Endothelial cell of umbilical vein (primary cell): ENCODE measurements at places on chromosomes 1 and 21. TPM values are rescaled to one million over a fixed set of nuclear protein-coding genes. Genes with fewer than 3 reads are reported as not detected.
A peak's percentile ranks its signal among the peaks of the same experiment; 100 is the strongest.

- DNase-seq = no peak
These were observed 452.7 kb downstream of the NUF2 start for GRCh38 chr1:163774401-163774945.

GRCh38 chr1:117843791-117844190 lies 85.6 kb downstream of the GDAP2 start:
- no peak for DNase-seq

- no peak for DNase-seq
These were observed 263.4 kb downstream of the OLFM3 start for GRCh38 chr1:101733340-101733739.

GRCh38 chr21:15051644-15052458 lies 12.9 kb downstream of the NRIP1 start:
- DNase-seq = no peak

DNA sequence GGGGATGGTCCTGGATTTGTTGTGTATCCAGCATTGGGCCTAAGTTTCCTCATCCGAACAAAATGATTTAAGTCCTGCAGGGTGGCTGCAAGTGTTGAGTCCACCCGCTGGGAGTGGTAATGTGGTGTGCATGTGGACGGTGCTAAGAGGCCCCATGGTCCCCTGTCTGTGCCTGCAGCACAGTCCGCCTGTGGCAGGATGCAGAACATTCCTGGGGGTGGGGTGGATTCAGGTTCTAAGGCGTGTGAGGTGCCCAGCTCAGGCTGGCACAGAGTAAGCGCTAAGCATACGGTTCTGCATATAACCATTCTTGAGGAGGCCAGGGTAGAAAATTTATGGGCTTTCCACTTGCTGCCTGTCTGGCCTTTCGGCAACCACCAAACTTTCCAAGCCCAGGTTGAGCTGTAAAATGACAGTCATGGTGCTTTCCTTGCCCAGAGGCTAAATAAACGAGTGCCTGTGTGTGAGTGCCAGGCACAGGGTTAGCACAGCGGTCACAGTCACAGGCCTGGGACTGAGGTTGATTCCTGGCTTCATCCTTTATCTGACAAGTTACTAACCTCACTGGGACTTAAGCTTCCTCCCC lies 30.7 kb downstream of the SLC2A1 start:
- DNase-seq = no peak

- no peak for DNase-seq
These were observed 113.8 kb upstream of the DNAH14 start for GRCh38 chr1:224815647-224816046.

- no peak for DNase-seq
These were observed 108.9 kb upstream of the ZBTB40 start for GRCh38 chr1:22342734-22343191.

- no peak for DNase-seq
These were observed 13.8 kb upstream of the IL22RA1 start for GRCh38 chr1:24156542-24157260.

DNA sequence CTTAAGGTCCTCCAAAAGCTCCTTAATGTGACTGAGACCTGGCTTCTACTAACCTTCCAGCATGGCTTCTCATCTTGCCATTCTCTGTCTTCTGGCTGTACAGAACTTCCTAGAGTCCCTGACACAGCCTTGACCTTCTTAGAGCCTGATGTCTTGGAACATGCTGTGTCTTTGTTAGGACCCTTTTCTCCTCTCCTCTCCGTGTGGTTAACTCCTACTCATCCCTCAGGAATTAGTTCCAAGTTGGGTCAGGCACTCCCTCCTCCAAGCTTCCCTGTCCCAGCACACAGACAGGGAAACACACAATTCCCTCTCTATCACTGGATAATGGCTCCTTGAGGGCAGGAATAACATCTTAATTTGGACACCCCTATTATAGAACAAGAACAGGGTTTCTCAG lies 275.4 kb upstream of the USP24 start:
- no peak for DNase-seq

GRCh38 chr21:41054018-41054578 lies 113.9 kb upstream of the BACE2 start:
- no peak for DNase-seq

GRCh38 chr1:12065872-12066271 lies 2.8 kb downstream of the TNFRSF8 start:
- DNase-seq = no peak

- no peak for DNase-seq
These were observed 80.1 kb downstream of the HMGB4 start for GRCh38 chr1:33943978-33944377.

GRCh38 chr1:203304919-203305808 lies at the start of gene BTG2:
BTG2 (plus strand) TSS chr1:203305519; CDS start chr1:203305607, 88 bp downstream.
- DNase-seq = peak; percentile 91

DNA sequence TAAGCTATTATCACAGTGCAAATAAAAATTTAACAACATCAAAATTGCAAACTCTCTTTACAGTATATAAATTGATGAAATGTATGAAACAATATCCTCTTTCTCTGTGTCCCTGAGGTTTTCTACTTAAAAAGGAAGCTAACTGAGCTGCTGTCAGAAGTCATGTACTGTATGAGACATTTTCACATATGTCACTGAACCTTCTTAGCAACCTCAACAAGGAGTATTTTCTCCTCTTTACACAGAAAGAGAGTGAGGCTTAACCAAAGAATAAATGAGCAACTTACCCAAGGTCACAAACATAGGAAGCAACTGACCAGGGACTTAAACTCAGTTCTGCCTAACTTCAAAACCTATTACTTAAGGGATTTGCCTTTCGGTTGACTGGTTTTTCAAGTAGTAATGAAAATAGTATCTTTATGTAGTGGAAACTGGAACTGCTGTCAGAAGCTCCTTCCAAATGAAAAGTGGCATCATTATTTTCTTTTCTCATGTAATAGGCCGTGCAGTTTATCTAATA lies 288.9 kb downstream of the LRRIQ3 start:
- DNase-seq = no peak

- DNase-seq = no peak
These were observed 10.8 kb upstream of the IER5 start for GRCh38 chr1:181077576-181078242.

- DNase-seq = no peak
These were observed 185.6 kb downstream of the TGFBR3 start for GRCh38 chr1:91700332-91700731.

- DNase-seq = peak; percentile 87
These were observed 223.2 kb downstream of the TNR start for GRCh38 chr1:175520186-175520585.

GRCh38 chr1:107683191-107683657 lies 281.8 kb downstream of the VAV3 start:
- no peak for DNase-seq

DNA sequence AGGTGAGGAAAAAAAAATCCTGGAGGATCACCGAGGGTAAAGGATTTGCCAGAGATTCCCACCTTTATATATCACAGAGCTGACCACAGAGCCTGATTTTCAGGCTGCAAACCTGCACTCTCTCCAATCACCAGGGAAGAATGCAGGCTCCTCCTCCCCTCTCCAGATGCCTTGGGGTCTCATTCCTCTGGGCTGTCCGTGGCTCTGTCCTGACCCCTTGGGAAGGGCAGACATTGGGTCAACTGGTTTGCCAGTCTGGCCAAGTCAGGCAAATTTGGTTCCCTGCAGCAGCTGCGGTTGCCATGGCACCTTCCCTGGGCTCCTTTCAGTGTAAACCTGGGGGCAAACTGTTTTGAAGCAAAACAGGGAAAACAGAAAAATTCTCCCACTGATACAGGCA lies 11.6 kb upstream of the OPRD1 start:
- no peak for DNase-seq

- no peak for DNase-seq
These were observed 96.4 kb upstream of the RAB3GAP2 start for GRCh38 chr1:220368352-220369265.

DNA sequence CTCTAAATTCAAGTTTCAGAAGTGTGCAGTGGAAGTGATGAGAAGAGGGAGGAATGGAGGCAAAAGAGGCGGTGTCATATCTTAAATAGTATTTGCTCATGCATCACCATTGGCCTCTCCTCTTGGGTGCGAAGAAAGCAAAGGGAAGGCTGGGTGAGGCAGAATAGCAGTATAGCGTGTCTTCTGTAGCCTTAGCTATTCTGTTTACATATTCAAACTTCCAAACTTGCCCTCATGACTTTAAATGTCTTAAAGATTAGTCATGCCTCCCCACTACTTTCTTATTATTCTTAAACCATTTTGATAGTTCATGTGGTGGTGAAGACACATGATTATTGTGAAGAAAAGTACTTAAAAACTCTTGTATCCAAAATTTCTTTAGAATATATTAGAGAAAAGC lies 104.6 kb upstream of the TENT5C start:
- no peak for DNase-seq

GRCh38 chr1:68703921-68704354 lies 207.1 kb upstream of the DEPDC1 start:
- DNase-seq = no peak

DNA sequence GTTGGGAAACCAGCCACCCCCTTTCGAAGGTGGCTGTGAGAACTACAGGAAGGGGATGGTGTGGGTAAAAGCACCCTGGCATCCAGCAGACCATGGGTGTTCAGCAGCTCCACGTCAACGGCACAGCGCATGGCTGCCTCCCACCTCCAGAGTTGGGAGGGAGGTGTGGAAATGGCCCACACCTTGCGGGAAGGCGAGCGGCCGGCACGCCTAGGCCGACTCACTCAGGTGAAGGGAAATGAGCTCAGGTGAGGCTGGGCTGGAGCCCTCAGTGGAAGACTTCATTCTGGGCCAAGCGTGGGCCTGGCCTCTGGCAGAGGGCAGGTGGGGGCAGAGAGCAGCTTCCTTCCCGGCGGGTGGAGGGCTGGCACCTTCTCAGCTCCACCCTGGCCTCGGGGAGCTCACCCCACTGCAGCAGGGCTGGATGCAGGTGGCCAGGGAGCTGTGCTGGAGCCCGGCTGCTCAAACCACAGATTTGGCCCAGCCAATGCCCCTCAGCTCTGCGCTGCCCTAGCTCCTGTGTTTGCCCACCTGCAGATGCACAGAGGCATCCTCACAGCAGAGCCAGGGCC lies 24.8 kb upstream of the ALDH4A1 start:
- DNase-seq = no peak

DNA sequence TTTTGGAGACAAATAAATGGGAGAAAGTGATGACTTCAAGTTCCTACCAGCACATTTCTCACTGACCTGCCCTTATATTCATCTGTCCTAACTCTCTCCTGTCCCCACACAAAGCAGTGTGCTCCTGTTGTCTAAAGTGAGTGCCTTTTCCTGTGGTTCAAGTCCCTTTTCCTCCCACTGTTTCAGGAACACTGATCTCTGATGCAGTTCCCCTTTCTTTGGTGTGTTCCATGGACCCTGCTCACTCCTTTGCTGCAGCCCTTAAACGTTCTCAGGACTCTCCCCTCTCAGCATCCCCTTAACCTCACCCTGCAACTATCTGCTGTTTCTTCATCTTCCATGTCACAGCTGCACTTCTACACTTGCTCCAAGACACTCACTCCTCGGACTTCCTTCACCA lies 195.8 kb upstream of the ETV3 start:
- no peak for DNase-seq

DNA sequence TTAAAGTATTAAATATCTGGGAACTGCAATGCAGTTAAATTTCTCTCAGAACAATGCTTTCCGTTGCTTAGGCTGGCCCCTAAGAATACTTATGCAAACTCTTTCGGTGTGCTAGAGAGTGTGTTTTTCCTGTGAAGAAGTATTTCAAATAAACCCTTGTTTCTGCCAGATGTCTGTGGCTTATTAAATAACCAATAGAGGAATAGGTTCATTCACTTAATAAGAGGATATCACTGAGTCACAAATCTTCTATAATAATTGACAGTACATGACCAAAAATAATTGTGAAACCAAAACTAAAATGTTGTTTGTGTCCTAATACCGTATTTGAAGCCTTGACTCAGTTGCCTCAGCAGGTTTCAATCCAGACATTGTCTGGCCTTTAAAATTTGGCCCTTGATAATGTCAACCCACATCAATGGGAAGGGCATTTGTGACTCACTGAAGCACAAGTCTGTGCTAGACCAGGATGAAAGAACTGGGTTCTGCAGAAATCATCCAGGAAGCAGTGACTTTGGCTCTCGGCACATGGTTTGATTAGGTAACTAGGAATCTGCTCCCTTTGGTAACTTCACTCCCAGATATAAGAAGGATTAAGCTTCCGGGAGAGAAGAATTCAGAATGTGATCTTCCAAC lies 104.2 kb upstream of the BARHL2 start:
- DNase-seq = no peak

DNA sequence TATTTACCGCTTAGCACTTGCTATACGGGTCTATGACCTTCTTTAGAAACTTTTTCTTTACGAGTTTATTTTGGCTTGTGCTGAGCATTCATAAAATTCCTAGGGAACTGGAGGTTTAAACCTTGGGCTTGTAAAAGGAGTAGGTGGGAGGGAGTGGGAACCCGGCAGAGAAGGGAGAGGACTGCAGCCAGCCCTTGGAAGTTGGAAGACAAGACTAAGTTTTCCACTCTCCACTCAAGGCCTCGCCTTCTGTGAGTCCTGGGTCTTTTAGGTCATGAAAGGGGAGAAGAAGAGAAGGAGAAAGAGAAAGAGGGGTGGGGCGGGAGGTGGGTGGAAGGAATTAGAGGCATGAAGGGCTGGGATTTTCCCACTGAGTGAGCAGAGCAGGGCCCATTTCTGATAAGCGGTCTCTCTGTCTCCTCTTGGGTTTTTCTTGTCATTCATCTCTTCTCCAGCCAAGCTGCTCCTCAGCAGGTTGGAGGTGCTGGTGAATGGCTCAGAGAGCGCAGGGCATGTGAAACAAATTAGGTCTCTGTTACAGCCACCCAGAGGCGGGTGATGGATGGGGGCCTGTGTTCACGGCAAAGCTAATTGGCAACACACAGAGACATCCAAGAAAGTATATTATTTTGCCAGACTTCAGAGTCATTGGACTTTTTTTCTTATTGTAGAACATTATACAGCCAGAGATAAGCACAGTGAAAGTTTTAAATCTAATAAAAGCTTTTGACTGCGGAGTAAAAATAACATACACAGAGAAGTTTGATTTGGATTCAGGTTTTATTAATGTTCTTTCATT lies 247.3 kb downstream of the FOXD2 start:
- peak; percentile 21 for DNase-seq

DNA sequence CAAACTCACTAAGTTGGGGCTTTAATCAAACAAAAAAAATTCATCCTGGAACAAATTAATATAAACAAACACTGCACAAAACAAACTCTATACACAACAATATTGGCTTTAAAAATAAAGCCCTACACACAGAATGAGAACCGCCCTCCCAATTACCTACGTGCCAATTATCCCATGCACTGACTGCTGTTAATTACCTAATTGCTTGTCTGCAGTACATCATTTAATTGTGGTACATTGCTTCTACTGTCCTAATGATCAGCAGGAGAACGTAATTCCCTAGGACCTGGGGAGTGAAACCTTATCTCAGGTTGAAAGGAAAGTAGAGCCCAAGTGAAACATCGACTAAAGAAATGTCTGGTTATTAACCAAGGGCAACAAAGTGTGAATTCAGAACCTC lies 364.5 kb downstream of the KCNH1 start:
- no peak for DNase-seq

Gene ASAP3
- 12.5 and 14.8 TPM in 2 replicates for polyA plus RNA-seq

Gene PIGR
- polyA plus RNA-seq = not detected in 2 replicates

Gene CYP4Z1
- polyA plus RNA-seq = 0.03 TPM in 1 of 2 replicates, not detected in the other

Gene HSPB7
- polyA plus RNA-seq = not detected in 2 replicates

Gene OR2T1
- not detected in 2 replicates for polyA plus RNA-seq

Gene DENND2D
- 0.30 and 0.41 TPM in 2 replicates for polyA plus RNA-seq

Gene FBXO42
- 17.1 and 20.4 TPM in 2 replicates for polyA plus RNA-seq

Gene PALMD
- polyA plus RNA-seq = 40.2 and 52.6 TPM in 2 replicates

Gene ZNF593
- polyA plus RNA-seq = 71.0 and 108 TPM in 2 replicates

Gene CSF3R
- not detected in 2 replicates for polyA plus RNA-seq

Gene CHRM3
- polyA plus RNA-seq = not detected in 2 replicates

Gene PGLYRP3
- polyA plus RNA-seq = not detected in 2 replicates

Gene ALG14
- 2.1 and 2.6 TPM in 2 replicates for polyA plus RNA-seq

Gene DNAJC6
- 1.9 and 2.3 TPM in 2 replicates for polyA plus RNA-seq

Gene SPOCD1
- 33.0 and 40.1 TPM in 2 replicates for polyA plus RNA-seq

Gene SPAG17
- polyA plus RNA-seq = not detected in 2 replicates

Gene OR14K1
- polyA plus RNA-seq = not detected in 2 replicates

Gene LEFTY2
- polyA plus RNA-seq = 0.03 and 0.06 TPM in 2 replicates

Gene AMY1C
- polyA plus RNA-seq = not detected in 2 replicates
